Stimulated activated CD8-positive, alpha-beta memory T cell treated with anti-CD3 and anti-CD28 coated beads, Interleukin-2, amount 100 ng/mL, for 48 hours (primary cell): ENCODE measurements at places on chromosomes 2 and 18.

DNA sequence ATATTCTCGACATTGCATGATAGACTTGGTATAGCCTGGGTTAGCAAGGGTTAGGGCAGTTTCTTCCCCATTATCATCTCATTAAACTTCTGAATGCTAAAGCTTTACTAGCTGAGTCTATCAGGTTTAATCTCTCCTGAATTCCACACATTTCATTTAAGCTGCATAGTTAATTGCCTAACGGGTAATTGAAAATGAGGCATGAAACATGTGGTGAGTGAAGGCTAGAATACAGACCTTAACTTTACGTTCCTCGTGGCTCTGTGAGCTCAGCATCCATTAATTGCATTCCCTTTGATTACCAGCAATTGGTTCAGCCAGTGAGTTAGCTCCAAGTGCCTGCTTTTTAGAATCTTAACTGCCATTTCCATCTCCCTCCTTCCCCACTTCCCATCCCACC is 126.5 kb upstream of the MEX3C start:
- no peak for DNase-seq

- DNase-seq = no peak
These were observed 105.4 kb downstream of the ATL2 start for GRCh38 chr2:38271697-38272096.

DNA sequence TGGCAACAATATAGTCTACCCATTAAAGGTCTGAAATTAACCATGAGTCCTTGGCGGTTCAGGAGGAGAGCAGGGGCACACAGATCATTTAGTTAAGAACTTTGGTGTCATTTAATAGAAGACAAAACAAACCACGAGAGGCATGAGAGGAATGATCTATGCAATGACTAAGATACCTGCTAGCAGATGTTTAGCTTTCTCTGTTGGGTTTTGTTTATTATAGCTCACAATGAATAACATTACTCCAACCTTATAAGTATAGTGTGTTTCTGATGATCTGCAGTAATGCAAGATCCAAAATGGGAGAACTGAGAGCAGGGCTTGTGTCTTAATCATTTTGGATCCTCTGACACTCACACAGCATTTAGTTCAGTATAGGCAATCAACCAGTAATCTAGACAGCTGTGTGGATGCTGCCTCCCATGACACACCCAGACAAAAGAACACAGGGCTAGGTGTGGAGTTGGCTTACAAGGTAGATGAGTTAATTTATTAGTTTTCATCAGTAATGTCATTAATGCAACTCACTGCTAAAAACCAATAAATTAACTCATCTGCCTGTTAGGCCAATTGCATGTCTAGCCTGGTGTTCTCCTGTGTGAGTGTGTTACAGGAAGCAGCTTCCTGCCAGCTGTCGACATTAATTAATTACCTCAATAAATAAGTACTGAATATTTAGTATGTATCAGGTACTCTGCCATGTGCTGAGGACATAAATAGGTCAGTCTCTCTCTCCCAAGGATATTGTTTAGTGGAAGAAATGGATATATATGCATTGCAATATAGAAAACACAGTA is 92.3 kb downstream of the CLIP4 start:
- DNase-seq = no peak

DNA sequence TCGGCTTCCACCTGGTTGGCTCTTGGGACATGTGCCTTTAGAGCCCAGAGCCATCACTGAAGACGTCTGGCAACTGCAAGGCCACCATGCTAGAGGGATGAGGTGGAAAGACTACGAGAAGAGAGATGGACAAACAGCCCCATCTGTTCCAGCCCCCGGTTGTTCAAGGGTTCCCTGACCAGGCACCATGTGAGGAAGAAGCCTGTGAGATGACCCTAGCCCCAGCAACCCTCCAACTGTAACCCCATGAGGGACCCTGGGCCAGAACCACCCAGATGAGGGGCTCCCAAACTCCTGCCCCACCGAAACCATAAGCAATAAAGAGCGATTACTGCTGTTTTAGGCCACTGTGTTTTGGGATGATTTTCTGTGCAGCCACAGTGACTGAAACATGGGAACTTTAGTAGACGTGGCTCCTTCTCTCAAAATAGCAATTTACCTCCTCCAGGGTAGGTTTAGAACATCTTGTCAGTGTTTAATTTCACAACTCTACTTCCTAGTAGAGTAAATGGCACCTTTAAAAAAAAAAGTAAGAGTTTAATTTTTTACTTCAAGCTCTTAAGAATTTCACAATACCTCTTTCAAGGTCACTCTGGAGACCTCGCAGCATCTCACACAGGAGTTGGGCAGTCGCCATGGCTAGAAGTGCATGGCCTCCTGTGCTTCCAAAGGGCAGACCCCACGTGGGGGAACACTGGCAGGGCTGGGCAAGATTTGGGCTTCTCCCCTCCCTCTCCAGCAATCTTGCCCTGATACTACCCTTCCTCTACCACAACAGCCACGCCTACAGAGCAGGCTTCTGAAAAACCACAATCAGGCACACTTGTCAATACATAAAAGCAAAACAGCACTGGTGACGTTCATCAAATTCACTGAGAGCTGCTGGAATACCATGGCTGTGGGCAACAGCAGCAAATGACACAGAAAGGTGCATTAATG is 48.8 kb downstream of the TMEM163 start:
- DNase-seq = peak; percentile 31

DNA sequence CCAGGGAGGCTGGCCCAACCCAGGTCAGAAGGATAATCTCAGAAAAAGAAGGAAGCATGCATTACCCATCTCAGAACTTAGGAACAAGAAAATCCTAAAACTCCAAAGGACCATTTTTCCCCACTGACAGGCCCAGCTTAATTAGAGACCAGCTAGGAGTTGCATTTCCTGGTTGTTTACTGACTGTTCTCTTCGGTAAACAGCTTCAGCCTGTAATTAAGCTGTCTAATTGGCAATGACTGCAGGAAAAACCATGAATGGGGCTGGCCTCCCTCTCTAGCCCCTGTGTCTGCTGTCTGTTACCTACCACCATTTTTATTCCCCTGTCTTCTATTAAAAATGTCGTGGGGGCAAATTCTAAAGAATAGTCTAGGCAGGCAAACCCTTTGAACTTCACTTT is 146.5 kb downstream of the AGAP1 start:
- no peak for DNase-seq

DNA sequence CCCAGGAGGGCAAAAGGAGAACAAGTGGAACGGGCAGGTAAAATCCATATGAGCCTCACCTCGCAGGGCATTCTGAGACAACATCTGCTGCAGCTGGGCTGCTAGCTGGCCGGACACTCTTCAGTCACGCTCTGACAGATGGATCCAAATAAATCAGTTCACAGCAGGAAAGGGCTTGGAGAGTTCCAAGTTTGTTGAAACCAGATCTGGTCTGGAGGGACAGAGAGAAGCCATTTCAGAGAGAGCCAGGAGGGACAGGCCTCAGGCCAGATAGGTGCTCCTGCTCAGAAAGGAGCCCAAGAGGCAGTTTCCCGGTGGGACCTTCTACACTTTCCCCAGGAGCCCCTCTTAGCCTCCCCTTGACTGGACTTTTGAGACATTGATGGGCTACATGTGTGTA is 28.2 kb upstream of the TNP1 start:
- DNase-seq = no peak

DNA sequence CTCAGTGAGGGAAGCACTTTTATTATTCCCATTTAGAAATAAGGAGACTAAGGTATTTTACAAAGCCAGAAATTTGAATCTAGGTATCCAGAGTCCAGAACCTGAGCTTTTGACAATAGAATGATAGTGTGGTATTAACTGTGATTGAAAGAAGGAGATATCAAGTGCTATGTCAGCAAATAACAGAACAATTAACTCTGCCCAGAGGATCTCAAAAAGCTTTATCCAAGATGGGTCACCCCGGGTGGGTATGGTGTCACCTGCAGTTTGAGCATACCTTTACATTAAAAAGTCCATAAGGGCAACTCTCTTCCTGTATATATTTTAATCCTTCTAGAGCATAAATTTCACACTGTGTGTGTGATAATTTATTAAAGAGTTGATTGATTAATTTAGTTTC is 105.4 kb downstream of the LRP1B start:
- DNase-seq = no peak

DNA sequence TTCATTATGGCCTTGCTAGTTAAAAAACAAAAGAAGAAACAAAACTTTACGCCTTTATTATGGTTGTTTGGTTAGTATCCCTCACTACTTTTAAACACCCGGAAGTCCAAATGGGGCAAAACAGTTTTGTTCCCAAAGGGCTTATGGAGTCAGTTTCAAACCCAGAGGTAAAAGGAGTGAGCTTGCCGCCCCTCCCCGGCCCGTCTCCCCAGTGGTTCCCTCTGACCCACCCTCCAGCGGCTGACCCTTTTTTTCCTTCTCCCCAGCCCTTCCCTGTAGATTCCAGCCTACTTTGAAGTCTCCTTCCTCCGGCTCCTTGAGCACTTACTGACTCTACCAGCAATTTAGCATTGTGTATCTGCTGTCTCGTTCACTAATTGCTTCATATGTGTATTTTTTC is 209.2 kb downstream of the ICOS start:
- DNase-seq = no peak

- no peak for DNase-seq
These were observed 57.5 kb downstream of the ZRANB3 start for GRCh38 chr2:135473567-135473966.

- no peak for DNase-seq
These were observed 43.7 kb downstream of the CERKL start for GRCh38 chr2:181613241-181613640.

DNA sequence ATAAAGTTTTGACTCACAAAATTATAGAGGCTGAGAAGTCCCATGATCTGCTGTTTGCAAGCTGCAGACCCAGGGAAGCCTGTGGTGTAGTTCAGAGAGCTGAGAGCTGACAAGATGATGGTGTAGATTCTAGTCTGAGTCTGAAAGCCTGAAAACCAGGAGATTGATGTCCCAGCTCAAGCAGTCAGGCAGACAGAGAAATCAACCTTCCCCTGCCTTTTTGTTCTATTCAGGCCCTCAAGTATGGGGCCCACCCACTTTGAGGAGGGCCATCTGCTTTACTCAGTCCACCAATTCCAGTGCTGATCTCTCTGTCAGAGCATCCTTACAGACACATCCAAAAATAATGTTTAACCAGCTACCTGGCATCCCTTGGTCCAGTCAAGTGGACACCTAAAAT is 479.6 kb downstream of the STK39 start:
- no peak for DNase-seq

DNA sequence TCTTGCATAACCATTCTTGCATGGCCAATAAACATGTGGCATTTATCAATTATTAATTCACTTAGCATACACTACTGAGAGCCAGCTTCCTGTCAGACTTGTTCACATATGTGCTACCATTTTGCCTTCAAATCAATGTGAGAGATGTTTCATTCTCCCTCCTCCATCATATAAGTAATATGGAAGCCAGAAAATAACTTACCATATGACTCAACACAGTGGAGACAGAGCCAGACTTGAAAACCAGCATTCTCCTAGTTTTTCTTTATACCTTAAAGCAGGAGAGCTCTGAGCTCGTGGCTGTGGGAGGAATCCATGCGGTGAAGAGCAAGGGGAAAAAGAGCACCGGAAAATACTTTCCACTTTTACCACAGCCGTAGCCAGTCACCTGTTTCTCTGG is 215.0 kb upstream of the LRATD1 start:
- DNase-seq = no peak

DNA sequence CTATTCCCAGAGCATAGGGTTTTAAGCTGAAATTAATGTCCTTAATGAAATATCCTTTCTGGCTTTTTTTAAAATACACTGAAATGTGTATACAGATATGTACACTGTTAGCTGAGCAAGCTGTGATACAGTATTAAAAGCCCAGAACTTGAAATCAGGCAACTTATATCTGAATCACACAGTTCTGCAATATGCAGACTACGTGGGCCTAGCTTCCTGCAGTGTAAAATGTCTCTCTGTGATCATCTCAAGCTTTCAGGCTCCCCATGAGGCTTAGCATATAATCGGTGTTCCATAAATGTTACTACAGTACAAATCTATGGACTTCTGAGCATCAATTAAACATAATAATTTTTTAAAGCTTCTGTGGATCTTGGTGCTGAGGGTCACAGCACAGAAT is 8.2 kb downstream of the FBXO15 start:
- DNase-seq = no peak

DNA sequence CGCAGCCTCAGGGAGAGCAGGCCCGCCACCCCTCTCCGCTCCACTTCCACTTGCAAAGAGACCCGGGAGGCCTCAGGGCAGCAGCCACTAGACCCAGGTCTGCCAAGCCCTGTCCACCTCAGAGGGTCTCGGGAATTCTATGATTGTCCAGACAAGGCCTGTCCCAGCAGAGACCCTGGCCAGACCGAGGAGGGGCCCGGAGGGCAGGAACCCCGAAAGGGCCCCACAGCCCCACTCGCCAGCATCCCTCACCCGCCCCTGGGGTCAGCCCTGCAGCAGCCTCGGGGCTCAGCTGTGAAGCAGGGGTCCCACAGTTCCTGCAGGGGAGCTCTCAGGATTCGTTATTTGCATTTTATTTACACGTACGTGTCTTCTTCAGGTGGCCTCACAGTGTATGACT is 269.5 kb downstream of the EIPR1 start:
- DNase-seq = no peak

DNA sequence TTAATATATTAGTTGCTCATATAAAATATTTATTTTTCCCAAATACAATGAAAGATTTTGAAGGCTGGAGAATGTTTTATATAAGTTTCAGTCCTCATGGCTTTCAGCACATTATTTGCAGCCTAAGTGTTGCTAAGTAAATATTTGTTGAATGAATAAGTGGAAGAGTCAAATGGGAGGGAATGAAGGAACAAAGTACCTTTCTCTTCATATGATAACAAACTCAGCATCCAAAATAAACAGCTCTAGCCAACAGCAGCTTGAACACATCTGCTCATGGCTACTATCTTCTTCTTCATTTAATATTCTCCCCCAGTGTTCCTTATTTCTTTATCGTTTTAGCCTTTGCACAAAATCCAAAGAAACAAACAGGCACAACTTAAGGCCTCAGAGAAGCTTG is 385.2 kb upstream of the PIK3C3 start:
- no peak for DNase-seq

- no peak for DNase-seq
These were observed 196.7 kb upstream of the SPHKAP start for GRCh38 chr2:228378233-228378632.

GRCh38 chr2:158047156-158047611 is 54.5 kb upstream of the UPP2 start:
- DNase-seq = no peak

GRCh38 chr2:223643309-223643708 is 41.1 kb upstream of the SCG2 start:
- no peak for DNase-seq

DNA sequence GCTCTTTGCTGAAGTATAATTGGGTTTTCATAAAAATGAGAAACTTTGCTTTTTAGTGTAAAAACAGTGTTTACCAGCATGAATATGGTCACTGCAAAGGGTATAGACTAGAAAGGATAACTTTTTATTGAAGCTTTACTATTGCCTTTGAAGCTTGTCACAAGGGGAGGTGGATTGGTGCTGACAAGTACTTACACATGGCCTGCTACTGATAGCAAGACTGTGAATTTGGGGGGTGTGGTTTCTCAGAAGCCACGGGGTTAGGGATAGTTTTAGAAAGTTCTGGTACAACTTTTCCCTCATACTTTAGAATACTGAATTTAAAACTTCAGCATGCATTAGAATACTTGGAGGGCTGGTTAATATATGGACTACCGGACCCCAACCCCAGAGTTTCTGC is 294.1 kb downstream of the SOCS6 start:
- DNase-seq = no peak
